ENCODE measurements at places on chromosomes 4 and X.

- no peak overlapping the region for H3K27ac ChIP-seq
- no peaks in the 10 kb centered on the region for H3K27me3 ChIP-seq
- no peak for DNase-seq
- no peak overlapping the region for H3K4me3 ChIP-seq
- H3K4me1 ChIP-seq, result peaks cover 25% of the 10 kb centered on the region
These were observed 23.4 kb upstream of the PLCXD1 start for GRCh38 chrX:257681-258289.

- H3K36me3 ChIP-seq, result no peaks in the 10 kb centered on the region
- no peak overlapping the region for H3K4me3 ChIP-seq
- no peaks in the 10 kb centered on the region for H3K4me1 ChIP-seq
- H3K27ac ChIP-seq, result no peak overlapping the region
- H3K27me3 ChIP-seq, result no peaks in the 10 kb centered on the region
- no peak for DNase-seq
These were observed 8.9 kb downstream of the HSD17B13 start for GRCh38 chr4:87313756-87314155.

DNA sequence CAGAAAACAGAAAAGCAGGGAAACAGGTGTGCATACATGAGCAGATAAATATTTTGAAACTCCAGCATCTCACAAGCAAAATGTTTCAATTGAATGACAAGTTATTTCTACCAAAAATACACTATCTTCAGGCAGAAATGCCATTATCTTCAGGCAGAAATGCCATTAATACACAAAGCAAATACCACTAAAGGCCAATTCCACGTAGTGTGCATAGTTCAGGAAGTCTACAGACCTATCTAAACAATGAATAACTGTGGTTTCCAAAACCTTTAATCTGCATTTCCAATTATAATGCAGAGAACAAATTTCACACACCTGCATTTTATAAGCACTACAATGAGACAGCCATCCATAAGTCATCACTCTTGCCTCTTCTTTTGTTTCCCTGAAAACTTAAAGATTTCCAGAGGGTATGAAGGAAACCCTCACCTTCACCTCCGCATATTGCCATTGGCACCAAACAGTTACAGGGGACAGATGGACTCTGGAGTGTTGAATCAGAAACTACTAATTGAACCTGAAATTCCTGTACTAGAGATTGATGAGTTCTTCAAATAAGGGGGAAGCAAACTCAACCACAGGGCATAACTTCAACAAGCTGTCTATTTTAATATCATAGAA lies 179.0 kb downstream of the PDGFC start:
- H3K27me3 ChIP-seq, result no peaks in the 10 kb centered on the region
- H3K4me3 ChIP-seq, result no peak overlapping the region
- no peak for DNase-seq
- no peaks in the 10 kb centered on the region for H3K36me3 ChIP-seq
- H3K4me1 ChIP-seq, result no peaks in the 10 kb centered on the region
- no peak overlapping the region for H3K27ac ChIP-seq

DNA sequence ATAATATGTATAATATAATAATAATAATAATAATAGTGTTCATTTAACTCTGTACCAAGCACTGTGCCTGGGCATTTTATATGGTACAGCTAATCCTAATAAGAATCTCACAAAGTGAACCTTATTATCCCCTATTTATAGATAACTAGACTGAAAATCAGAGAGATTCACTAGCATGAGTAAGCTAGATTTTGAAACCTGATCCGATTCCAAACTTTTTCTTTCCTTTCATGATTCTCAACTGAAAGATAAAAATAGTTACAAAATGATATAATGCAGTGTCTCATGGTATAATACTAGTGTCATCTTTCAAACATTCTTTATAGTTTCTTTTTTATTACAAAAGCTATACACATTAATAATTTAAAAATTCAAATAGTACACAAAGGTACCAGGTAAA lies 55.9 kb upstream of the RNF128 start:
- no peaks in the 10 kb centered on the region for H3K36me3 ChIP-seq
- H3K4me1 ChIP-seq, result no peaks in the 10 kb centered on the region
- no peak overlapping the region for H3K4me3 ChIP-seq
- no peaks in the 10 kb centered on the region for H3K27me3 ChIP-seq

- no peak for DNase-seq
- peaks cover 6% of the 10 kb centered on the region for H3K4me1 ChIP-seq
- peaks cover 25% of the 10 kb centered on the region for H3K36me3 ChIP-seq
- no peak overlapping the region for H3K4me3 ChIP-seq
- H3K27ac ChIP-seq, result no peak overlapping the region
These were observed 10.4 kb downstream of the OGT start for GRCh38 chrX:71543316-71543715.
